ENCODE measurements at places on chromosomes 5 and 9.

DNA sequence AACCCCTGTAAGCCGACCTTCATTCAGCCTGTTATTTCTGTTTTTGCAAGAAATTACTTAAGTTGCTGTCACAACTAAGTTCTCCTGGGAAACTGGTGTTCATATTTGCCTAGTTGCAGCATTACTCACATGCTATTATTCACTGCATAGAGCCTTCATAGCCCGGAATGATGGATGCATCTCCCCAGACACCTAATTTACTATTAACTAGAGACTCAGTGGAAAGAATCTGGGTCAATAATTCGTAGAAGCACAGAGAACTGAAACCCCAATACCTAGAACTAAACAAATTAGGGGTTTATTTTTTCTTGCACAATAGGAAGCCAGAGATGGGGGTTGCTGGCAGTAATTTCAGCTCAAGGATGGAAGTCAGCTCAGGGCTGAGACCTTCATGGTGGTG lies 45.7 kb upstream of the FAM170A start:
- peak; percentile 4 for DNase-seq

DNA sequence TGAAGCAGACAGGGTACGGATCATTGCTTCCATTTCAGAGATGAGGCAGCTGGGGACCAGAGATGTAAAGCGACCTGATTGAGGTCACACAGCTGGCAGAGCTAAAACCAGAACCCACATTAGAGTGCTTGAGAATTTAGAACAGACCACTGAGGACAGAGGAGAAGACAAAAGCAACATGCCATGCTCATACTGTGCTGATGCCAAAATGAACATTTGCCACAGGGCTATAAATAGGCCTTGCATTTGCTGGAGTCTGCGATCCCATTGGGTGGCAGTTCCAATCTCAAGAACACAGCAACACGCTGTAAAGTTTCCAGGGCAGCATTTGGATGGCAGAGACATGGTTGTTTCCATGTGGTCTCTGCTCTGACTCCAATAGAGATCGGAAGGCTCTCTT lies 222.4 kb upstream of the TBC1D2 start:
- DNase-seq = no peak

GRCh38 chr9:103658156-103658555 lies 436.0 kb upstream of the SMC2 start:
- DNase-seq = no peak

DNA sequence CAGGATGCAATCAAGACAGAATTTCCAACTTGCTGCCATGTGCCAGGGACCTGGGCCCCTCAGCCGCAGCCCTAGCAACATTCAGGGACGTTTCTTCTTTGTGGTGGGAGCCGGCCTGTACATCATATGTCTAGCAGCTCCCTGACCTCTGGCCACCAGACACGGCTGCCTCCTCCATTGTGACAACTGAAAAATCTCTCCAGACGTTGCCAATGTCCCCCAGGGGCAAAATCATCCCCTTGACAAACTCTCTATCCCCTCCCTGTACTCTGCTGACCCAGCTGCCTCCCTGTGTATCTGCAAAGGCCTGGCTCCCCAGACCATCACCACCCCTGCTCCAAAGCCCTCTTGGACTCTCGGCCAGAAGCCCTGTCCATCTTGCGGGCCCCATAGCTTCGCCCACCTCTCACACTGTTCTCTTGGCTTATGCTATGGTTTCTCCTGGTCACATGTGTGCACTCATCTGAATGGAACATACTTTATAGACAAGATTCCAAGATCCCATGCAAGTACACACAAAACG lies 40.8 kb downstream of the BICD2 start:
- no peak for DNase-seq

DNA sequence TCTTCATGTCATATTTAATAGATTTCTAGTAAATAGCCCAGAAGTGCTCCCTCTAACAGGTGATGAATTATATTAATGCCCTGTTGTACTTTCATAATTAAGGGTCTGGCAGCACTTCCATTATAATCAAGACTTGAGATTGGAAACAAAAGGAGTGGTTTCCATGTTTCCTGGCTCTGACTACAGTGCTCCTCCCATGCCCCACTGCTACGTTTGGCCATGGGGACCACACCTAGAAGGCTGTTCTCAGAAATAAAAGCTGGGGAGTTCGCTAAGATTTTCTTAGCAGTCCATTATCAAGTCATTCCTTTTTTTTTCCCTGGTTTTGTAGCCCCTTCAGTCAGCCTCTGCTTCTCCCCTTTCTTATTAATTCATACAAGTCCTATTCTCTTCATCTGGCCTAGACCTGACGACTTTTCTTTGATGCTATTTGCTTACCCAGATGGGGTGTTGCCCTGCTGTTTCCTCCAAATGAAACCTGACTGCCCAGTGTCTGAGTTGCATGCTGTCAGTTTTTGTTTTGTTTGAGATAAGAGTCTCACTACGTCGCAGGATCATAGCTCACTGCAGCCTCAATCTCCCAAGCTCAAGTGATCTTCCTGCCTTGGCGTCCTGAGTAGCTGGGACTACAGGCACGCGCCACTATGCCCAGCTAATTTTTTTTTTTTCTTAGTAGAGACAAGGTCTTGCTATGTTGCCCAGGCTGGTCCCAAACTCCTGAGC lies 312.1 kb upstream of the EFNA5 start:
- no peak for DNase-seq

GRCh38 chr9:4549751-4550295 lies 59.6 kb downstream of the SLC1A1 start:
- DNase-seq = peak; percentile 48

GRCh38 chr5:172364773-172365172 lies 81.2 kb upstream of the UBTD2 start:
- no peak for DNase-seq

DNA sequence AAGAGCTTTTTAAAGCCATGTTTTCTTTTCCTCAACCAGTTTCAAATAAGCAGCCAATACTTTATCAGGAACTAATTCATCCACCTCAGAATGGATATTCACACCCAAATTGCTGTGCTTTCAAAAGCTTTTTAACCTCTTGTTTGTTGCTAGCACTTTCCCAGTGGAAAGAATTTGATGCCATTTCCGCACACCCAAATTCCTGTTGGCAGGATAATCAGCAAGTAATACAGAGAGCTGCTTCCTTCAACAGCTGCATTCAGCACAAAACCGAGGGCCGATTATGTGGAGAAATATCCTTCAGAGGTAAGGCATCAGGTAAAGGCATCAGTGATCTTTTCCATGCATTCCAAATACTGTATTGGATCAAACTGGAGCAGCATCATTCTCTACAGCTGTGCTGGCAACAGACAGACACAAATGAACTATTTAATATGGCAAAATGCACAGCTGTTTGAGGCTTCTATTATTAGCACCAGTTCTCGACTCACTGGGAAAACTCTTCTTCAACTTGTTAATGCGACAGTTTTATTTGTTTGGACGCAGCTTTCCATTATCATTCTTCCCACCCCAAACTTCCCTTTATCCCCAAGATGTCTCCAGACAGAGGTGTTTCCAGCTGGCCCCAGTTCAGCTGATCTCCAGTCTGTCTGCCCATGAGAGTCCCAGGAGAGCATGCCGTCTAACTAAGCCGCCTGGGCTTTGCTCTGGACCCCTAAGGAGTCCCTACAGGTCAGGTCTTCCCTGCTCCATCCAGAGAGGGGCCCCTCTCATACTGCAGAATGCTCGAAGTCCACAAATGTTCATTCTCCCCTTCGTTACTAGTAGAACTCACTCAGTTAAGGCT lies 22.2 kb upstream of the MGAT1 start:
- no peak for DNase-seq

DNA sequence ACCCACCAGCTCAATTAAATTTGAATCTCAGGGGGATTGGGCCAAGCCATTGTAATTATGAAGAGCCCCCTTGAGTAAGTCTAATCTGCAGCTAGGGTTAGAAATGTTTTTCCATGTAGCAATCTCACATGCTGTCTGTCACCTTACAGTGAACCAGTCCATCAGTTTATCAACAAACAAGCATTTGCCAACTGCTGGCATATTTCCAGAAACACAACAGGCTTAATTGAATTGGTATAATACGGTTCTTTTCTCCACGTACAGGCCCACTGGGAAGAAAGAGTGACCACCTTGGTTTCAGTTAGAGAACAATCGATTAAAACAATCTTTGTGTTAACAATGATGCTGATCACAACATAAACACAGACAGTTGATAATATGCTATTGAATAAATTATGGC lies 67.4 kb downstream of the NSUN2 start:
- DNase-seq = no peak

DNA sequence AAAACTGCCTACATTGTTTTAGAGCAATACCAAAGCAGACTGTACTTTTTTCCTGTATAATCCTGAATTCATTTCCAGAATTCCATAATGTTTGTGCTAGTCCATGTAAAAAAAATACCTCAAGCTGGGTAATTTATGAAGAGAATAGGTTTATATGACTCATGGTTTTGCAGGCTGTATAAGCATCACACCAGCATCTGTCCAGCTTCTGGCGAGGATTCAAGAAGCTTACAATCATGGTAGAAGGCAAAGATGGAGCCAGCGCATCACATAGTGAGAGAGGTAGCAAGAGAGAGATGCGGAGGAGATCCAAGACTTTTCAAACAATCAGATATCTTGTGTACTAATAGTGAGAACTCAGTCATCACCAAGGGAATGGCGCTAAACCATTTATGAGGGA lies 280.3 kb upstream of the CDH9 start:
- no peak for DNase-seq

DNA sequence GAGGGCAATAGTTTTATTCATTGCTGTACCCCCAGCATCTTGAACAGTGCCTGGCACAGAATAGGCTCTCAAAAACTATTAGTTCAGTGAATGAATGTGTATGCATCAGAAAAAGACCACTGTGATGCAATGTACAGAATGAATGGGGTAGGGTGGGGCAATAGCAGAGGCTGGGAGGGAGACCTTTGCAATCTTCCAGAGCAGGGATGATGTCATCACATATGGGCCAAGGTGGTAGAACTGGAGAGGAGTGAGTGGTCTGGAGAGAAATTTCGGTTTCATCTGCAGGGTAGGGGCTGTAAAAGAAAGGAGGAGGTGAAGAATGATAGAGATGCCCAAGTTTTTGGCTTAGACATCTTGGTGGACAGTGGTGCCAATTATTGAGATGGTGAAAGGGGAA lies 23.4 kb upstream of the ARAP3 start:
- DNase-seq = no peak

DNA sequence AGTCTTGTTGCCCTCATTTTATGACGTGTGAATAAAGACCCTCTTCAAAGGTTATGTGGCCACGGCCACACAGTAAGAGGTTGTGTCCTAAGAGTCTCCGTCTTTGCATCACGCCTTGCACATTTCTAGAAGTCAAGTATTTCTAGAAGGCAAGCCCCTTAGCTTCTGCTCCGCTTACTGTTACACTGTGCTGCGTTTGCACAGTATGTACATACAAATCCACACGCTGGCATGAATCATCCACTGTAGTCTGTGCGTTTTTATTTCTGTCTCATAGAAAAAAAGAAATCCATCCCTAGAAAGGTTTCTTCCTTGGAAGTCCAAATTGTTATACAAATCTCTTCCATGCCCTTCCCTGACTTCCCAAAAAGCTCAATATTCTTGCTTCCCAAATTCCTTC lies 21.4 kb upstream of the ICE1 start:
- DNase-seq = no peak

- no peak for DNase-seq
Measured at GRCh38 chr9:129607027-129607387, 13.9 kb downstream of the C9orf50 start.

- DNase-seq = no peak
Measured at GRCh38 chr9:131744720-131745201, 4.9 kb upstream of the RAPGEF1 start.

- DNase-seq = no peak
Measured at GRCh38 chr5:44536650-44537260, 147.5 kb upstream of the FGF10 start.
